SW 1271 (cell line): ENCODE measurements at places on chromosomes 16 and 17.

- no peak for DNase-seq
Observed at GRCh38 chr16:87792205-87792565, 26.4 kb upstream of the KLHDC4 start.

DNA sequence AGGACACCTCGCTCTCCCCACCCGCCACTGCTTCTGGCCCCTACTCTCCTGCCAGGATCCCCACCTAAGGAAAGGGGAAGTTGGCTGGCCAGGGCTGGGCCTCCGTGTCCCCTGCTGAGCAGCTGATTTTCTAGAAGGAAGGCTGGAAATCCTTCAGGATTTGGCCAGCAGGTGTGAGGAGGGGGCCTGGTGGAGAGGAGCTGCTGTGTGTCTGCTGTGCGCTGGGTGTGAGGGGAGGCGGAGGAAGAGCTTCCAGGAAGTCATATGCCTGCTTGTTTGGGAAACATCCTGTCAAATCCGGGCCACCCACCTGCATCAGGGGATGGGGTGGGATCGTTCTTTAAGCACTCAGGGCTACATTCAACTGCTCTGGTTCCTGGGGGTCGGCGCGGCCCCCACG, 28.6 kb downstream of the TPSG1 start:
- DNase-seq: no peak

- no peak for DNase-seq
Observed at GRCh38 chr16:67184453-67184994, 761 bp upstream of the MATCAP1 start.

DNA sequence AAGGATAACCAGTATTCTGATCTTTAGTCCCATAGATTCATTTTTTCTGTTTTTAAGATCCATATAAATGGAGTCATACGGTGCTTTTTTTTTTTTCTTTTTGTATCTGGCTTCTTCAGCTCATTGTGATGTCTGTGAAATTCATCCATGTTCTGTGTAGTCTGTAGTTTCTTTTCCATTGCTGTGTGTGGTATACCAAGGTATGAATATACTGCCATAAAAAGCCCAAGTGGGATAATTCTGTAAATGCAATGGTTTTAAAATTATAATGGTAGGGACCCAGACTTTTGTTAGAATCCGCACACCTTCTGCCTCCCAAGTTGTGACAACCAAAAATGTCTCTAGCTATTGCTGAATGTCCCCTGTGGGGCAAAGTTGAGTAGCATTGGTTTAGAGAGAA, 7.6 kb downstream of the NUP93 start:
- DNase-seq: no peak

- no peak for DNase-seq
Observed at GRCh38 chr17:15323131-15323530, 18.3 kb downstream of the TEKT3 start.

DNA sequence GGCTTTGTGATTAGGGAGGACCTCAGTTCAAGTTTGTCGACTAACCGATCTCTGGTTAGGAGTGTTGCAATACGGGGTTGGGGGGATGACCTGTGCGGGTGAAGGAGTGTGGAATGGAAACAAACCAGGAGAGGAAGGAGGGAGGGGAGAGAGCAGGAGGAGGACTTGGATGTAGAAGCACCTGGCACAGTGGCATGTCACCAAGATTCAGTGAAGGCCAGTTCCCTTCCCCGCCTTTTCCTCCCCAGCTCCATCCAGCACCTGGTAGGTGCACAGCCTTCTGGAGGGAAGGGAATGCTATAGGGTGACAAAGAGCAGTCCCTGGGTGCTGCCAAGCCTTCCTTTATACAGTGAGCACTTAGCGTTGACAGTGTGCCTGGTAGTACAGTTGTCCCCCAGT, 107.4 kb upstream of the CRHR1 start:
- DNase-seq: no peak

GRCh38 chr16:4892361-4893102, 44.4 kb downstream of the PPL start:
- DNase-seq: no peak

DNA sequence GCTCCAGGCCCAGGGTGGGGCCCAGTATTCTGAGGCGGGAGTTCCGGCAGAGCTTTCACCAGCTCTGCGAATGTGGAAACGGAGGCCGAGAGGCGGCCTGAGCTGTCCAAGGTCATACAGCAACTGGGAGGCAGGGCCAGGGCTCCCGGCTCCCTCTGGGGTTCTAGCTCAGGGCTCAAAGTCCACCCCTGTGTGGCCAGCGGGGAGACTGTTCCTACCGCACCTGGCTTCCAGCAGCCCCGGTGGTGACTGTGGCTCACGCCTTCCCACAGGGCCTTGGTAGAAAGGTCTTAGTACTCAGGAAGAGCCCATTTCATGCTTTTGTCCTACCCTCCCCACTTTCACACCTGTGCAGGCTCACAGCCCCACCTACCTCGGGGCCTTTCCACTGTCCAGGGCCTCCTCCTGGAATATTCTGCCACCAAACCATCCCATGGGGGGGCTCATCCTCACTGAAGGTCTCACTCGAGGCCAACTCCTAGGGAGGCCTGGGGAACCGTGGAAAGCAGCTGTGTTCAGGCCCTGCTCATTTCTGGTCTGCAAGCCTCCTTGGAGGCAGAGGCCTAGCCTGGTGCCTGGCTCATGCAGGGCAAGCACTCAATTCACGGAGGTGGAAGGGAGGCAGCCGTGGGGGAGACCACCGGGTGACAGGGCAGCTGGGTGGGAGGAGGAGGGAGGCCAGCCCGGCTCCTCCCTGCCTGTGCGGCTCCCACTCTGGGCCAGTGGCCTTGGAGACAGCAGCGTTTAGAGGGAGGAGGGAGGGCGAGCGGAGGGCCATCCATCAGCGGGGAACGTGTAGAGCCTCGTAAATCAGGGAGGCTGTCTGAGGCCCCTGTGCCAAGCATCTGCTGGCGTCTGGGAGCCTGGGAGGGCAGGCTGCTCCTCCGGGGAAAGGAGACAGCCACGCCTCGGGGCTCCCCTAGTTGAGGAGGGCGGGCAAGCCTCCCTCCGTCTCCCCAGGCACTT, 12.7 kb upstream of the DOC2B start:
- no peak for DNase-seq

- DNase-seq: no peak
Observed at GRCh38 chr17:40361063-40361924, 3.2 kb downstream of the GJD3 start.

DNA sequence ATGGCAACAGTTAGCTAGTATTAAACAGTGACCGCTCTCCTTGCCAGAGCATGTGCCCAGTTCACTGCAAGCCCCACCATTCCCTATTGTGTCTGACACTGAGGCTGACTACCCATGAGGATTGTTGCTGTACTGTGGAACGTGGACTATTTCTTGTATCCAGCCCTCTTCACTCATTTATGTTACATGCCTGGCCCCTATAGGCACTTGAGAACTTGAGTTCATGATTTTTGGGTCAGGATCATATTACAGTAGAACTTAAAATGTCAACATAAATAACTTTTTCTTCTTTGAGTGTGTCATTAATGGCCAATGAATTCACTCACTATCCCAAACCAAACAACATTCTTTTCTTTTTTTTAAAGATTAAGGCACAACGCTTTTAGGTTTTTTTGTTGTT, 55.7 kb downstream of the LYRM1 start:
- no peak for DNase-seq
